GM12878 (cell line): ENCODE measurements at places on chromosomes 2 and 18.

DNA sequence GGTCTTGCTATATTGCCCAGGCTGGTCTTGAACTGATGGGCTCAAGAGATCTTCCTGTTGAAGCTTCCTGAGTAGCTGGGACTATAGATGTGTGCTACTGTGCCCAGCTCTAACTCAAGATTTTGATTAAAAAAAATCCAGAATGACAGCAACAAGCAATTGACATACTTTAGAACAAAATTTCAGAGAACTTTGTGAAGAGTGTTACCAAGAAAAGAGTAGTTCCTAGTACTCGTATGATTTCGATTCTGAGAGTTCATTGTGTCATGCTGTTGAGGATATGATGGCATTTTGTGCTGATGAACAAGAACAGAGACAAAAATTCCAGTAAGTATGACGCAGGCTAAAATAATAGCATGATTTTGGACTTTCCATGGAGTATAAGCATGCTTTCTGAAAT lies 90.2 kb upstream of the TWSG1 start:
- DNase-seq = no peak

- DNase-seq = no peak
Observed at GRCh38 chr2:215454519-215455246, 18.8 kb upstream of the FN1 start.

- DNase-seq = no peak
Observed at GRCh38 chr18:32175265-32175664, 14.6 kb upstream of the MEP1B start.

DNA sequence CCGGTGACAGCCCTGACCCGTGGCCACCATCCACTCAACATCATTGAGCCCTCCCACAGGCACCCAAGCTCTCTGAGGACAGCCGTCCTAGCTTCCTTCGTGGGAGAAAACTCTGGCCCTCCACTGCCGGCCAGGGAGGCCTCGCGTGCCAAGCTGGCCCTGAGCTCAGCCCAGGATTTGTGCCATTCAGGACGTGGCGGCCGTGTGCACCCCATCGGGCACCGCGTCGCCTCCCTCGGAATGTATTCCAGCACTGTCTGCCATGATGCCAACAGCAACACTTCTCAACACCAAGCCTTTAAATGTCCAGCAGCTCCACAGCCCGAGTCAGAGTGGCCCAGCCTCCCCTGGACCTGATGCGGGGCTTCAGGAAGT lies 35.7 kb downstream of the ZNF516 start:
- DNase-seq = no peak

- DNase-seq = peak; percentile 60
Observed at GRCh38 chr2:216033403-216033802, 20.1 kb upstream of the MREG start.

DNA sequence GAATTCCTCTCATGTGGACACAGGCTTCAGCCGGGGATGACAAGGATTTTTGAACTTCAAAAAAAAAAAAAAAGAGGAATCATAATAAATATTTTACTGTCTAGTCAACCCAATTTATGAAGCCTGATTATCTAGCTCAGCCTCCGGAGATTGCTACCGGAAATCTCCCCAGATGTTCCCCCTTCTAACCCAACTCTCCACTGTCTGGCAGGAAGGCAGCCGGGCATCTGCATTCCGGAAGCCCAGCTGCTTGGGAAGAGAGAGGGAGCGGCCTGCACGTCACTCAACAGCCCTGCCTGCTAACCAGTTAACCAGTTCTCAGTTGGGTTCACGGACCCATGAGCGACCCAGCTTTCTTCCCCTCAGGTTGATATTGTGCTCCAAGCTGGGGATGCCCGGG lies 87.2 kb upstream of the POU3F3 start:
- no peak for DNase-seq
